ENCODE measurements at places on chromosomes 11 and 22.

- DNase-seq = no peak
These were observed 325.3 kb upstream of the LRRC4C start for GRCh38 chr11:41784513-41785335.

DNA sequence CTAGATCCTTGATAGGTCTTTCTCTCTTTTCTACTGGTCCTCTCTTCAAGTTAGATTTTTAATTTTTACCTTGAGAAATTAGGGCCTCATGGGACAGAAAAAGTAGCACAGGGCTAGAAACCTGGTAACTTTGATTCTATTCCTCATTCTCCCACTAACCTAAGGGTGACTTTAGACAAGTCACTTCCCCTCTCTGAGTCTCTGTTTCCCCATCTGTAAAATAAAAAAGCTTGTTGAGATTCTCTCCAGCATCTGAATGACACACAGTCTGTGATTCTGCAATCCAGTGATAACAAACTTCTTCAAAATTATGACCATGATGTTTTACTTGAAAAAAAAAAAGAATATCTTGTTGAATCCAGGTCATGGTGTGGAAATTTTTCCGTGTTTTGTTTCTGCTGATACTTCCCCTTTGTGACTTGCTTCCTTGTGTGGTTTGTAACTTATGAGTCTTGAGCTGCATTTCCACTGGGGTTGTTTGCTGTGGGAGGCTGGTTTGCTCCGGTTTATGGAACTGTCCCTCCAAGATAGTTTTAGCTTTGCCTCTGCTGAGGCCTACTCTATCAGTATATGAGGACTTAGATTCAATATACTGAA lies 9.8 kb upstream of the MPEG1 start:
- no peak for DNase-seq

DNA sequence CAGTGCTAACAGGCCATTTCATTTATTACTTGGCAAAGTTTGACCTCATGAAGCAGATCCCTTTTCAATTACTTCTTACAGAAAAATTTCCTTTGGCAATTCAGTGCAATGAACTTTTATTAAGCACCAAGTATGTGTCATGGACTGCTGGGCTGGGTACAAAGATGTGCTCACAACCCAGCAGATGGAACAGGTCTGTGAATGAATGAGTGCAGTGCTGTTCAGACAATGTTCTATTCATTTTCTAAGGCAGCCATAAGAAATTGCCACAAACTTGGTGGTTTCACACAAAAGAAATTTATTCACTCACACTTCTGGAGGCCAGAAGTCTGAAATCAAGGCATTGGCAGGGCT lies 428.5 kb downstream of the SOX6 start:
- DNase-seq = no peak

DNA sequence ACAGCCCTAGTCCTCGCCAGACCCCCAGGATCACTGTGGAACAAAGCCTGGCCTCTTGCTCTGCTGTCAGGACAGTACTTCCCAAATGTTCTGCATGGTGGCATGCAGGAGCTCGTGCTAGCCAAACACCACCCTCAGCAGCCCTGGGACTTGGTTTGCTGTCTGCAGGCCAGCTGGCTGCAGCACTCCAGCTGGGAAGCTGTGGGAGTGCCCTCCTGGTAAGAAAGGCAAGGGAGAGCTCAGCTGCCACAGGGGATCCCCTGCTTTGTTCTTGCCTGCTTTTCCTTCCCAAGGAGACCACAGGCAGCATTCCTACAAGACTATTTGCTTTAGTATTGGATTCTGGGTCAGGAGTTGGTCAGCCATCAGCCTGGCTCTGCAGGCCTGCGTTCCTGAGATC lies 27.9 kb downstream of the TCIRG1 start:
- no peak for DNase-seq

GRCh38 chr11:1113405-1114201 lies 38.9 kb downstream of the MUC2 start:
- no peak for DNase-seq

- peak; percentile 78 for DNase-seq
These were observed 4.2 kb upstream of the FXYD2 start for GRCh38 chr11:117828611-117829368.

DNA sequence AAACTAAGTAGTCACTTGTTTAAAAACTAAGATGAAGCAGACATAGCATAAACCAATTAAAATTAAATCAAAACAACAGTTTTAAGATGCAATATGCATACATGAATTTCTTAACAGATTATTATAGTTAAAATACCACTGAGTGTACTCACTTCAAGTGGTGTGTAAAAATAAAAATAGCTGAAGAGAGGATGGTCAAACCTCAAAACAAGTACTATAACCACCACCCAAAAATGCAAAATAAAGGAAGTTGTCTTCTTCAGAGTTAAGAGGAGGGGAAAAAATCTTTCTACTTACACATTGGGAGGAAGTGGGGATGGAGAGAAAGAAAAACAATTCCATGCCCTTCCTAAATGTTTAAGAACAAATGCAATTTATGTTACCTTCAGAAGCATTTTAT lies 31.9 kb downstream of the RRAS2 start:
- DNase-seq = no peak

All from CD8-positive, alpha-beta memory T cell (primary cell).